ENCODE measurements at places on chromosomes 6 and 20. TPM values are rescaled to one million over a fixed set of nuclear protein-coding genes. Genes with fewer than 3 reads are reported as not detected.

- no peak for DNase-seq
Observed at GRCh38 chr6:75691012-75691411, 58.0 kb upstream of the MYO6 start.

- DNase-seq: peak; percentile 13
Observed at GRCh38 chr6:119348096-119348747, 1.3 kb downstream of the MAN1A1 start.

DNA sequence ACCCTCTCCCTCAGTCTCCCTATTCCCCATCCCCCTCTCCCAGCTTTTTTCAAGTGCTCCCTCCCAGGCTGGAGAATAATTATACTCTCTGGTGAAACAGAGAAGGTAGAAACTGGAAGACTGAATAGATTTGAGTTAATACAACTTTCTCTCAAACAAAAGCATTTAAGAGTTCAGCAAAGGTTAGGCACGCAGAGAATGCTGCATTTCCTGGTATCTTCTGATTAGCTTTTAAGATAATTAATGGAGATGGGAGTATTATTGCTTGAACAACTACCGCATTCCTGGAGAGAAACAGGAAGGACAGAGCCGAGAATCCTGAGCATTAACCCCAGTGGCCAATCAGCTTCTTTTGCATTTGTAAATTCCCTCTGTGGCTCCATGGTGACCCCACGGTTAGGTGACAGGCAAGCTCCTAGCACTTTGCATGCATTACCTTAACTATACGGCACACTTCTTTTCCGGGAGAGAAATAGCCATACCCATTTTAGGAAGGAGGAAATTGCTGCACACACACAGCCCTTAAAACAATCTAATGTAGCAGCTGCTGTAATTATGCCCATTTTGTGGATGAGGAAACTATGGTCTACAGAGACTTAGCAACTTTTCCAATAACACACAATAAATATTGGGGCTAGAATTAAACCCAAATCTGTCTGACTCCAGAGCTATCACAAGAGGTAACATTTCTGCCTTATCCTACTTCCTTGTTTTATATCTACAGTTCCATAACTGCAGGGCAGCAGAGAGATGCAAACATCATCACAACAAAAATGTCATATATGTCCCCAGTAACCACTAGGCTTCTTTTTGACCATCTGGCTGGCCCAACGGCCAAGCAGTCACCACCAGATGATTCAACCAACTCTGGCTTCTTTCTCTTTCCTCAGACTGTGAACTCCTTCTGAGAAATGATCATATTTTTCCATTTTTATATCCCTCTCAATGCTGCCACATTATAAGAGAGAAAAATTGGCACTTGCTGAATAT, 169.9 kb downstream of the CD24 start:
- no peak for DNase-seq

- no peak for DNase-seq
Observed at GRCh38 chr6:36674942-36675341, 3.6 kb upstream of the CDKN1A start.

- DNase-seq: no peak
Observed at GRCh38 chr6:120608826-120609225, 725.5 kb downstream of the TBC1D32 start.

DNA sequence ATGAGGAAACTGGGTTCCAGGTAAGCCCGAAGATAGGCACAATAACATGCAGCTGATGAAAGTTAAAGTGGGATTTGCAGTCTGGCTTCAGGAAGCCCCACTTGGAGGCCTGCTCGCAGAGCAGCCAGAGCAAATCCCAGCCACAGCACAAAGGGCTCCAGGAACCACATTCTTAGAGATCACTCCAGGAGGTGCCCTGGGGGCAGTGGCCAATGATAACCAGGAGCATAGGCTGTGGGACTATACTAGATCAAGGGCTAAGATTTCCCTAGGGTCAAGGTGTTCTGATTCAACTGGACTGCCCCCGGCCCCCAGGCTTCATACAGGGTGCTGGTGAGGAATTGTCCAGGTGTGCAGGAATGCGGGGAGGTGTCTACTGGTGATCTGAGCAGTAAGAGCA, 133.9 kb upstream of the PTPRT start:
- DNase-seq: no peak

GRCh38 chr6:51866867-51867266, 220.5 kb downstream of the PKHD1 start:
- no peak for DNase-seq

The MDFI gene
- total RNA-seq: not detected

GRCh38 chr6:39007575-39007974, 41.0 kb upstream of the GLP1R start:
- DNase-seq: no peak

GRCh38 chr6:20306491-20306890, 94.2 kb upstream of the MBOAT1 start:
- DNase-seq: no peak

- no peak for DNase-seq
Observed at GRCh38 chr6:148620579-148621298, 126.1 kb upstream of the UST start.

GRCh38 chr20:53941680-53942471, 128.5 kb downstream of the BCAS1 start:
- DNase-seq: no peak

The QRSL1 gene
- total RNA-seq: 8.0 TPM

The CTAGE9 gene
- total RNA-seq: not detected

DNA sequence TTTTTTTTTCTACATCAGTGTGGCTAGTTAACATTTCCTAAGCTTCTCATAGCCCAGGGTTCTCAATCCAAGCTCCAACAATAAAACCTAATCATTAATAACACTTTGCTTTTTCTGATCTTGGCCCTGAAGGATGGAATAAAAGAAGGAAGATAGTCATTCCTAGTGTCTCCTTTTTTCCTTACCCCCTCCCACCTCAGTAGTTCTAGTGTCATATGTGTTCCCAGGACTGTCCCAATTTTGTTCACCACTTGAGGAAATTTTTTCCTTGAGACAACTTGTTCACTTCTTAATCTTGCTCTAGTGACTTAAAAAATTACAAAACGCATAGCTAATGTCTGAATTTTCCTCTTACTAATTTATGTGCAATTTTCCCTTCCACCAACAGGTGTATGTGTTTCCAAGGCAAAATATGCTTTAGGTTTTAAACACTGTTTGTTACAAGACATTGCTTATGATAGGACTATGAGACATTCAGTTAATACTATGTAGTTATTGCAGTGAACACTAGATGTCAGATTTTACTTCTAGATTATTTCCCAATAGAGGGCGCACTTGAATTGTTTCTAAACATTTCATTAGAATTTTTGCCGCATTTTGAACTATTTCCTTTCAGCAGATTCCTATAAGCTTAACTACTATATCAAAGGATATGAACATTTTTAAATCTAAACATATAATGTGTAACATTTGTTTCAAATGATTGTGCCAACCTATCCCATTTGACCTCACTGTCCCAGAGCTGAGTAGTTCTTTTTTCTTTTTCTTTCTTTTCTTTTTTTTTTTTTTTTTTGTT, 18.5 kb upstream of the C6orf141 start:
- DNase-seq: no peak

DNA sequence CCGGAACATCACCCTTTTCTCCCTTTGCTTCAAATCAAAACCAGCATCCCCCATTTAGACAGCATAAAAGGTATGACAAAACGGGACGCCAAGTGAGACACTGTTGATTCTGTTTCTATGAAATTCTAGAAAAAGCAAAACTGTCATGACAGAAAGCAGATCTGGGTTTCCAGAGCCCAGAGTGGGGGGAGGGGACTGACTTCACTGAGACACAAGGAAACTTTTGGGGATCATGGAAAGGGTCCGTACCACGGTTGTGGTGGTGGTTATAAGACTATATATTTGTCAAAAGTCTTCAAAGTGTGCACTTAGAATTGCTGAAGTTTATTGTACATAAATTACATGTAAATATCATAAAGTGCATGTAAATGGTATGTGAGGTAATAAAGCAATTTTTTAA, 82.6 kb downstream of the SLC22A3 start:
- no peak for DNase-seq

DNA sequence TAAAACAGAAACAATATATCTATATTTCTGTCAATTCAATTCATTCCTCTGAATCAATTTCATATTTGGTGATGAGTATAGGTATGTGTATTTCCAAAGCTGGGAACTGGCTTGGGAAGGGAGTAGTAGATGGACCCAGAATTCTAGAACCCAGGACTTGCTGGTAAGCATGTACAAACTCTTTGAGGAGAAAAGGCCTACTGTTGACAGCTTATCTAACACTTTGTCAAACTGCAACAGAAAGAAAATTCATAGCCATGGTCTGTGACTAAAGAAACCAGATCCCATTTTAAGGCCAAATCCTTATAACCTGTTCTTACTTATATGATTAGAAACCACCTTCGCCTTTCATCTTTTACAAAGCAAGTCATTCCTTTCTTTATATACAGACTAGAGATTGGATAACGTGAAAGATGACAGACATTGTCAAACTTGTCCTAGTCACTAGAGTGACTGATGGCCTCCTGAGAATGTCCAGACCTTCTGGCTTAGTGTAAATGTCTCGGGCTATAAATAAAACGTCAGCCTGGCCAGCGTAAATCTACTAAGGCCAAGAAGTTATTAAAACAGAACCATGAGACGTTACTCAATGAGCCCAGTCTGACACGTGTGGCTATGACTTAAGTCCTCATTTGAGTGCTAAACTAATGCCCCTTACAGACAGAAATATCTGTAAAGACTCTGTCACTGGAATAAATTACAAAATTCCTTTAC, 152.3 kb downstream of the ALDH8A1 start:
- DNase-seq: no peak

DNA sequence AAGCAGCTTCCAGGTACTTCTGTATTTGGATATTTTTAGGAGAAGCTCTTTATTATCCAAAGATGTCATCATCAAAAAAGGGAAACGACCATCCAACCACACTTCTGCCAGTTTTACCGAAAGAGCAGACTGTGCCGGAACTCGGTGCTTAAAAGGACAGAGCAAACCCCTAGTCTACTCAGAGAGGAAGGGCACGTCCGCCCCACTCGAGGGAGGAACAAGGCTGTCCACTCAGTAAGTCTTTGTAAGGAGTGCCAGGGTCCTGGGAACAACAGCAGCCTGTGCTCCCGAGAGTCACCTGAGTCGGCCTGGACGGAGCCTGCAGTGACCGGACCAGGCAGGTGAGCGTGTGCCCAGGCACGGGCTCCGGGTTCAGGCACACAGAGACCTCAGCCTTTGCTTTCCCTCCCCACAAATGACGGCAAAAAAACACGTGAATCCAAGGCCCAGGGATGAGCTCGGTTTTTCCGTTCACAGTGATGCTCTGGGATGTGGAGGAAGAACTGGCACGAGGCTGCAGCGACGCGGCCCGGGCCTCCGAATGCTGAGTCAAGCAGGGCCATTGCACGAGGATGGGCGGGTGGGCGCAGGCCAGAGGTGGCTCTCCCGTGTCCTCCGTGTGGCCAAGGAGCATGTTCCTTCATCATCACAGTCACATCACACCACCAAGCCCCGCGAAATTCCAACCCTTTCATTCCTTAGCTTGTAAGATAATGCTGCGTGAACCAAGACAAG, 17.4 kb upstream of the SLCO4A1 start:
- DNase-seq: no peak

The SLCO4A1 gene
- 1.4 TPM for total RNA-seq

DNA sequence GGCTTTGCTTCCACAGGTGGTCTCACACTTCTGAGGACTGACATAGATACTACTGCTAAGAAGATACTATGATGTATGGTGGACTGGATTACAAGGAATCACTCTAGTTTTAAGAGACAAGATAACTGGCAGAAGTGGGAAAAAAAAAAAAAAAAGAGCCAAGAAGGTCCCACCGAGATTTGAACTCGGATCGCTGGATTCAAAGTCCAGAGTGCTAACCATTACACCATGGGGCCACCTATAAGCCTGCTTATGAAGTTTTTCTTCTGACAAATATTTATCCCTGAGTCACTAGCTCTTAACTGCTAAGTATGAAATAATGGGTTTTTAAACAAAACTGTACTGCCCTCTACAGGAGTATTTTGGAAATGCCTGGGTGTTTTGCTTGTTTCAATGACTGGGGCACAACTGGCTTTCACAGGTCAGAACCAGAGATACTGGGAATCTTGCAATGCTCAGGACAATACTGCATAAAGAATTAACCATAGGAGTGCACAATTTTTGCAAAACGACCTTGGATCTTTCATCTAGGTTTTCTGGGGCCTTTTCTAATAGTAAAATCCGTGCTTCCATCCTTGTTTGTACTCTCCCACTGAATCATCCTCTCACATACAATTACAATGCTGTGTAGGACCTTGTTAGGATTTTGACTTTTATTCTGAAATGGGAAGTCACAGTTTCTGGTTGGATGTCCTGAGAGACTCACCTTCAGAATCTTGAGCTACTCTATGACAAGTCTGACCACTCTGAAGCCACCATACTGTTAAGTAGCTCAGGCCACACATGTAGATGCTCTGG, 116.3 kb downstream of the OR2B2 start:
- DNase-seq: peak; percentile 78

The SCGN gene
- total RNA-seq: not detected

GRCh38 chr6:67854098-67854497, 781.0 kb upstream of the ADGRB3 start:
- DNase-seq: no peak

DNA sequence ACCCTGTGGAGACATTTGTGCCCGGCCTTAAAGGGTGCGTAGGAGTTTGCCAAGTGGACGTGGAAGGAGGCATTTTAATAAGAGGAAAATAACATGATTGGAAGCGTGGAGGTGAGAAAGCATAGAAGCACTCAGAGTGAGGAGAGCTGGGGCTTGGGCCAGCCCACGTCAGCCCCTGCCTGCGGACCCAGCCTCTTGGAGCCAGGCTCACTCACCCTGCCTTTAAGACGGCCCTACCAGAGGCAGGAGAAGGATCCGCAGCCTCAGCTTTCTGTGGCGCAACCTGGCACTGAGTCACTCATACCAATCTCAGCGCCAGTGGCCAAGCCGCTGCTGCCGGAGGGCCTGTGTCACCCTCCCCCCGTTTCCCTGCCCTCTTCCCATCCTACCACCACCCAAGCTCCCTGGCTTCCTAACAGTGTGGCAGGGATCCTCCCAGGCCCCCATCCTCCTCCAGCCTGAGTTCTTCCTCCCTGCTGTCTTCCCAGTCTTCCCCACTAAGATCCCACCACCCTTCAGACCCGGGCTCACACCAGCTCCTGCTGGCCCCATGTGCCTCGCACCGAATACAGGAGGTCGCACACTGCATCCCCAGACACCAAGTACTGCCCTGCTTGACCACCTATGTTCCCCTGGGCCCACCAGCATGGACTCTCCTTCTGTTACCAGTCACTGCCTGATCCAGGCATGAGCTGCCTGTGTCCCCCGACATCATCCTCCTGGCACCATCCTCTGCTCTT, 285.2 kb downstream of the UST start:
- DNase-seq: no peak

- DNase-seq: no peak
Observed at GRCh38 chr6:1201547-1202200, 110.2 kb upstream of the FOXQ1 start.

The NEURL2 gene
- 1.2 TPM for total RNA-seq

All from naive thymus-derived CD4-positive, alpha-beta T cell (primary cell).